ENCODE measurements at places on chromosomes 4 and X.
A peak's percentile ranks its signal among the peaks of the same experiment; 100 is the strongest.

- no peak for DNase-seq
- no peaks in the 10 kb centered on the region for H3K4me1 ChIP-seq
Observed at GRCh38 chrX:139039041-139039440, 327.5 kb upstream of the FGF13 start.

DNA sequence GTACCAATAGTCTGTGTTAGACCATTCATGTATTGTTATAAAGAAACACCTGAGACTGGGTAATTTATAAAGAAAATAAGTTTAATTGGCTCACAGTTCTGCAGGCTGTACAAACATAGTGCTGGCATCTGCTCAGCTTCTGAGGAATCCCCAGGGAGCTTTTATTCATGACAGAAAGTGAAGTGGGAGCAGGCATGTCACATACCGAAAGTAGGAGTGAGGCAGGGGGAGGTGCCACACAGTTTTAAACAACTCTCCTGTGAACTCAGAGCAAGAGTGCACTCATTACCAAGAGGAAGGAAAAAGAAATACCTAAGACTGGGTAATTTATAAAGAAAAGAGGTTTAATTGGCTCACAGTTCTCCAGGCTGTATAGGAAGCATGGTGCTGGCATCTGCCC lies 591.2 kb downstream of the PPP4R3C start:
- no peak overlapping the region for H3K4me3 ChIP-seq
- no peaks in the 10 kb centered on the region for H3K4me1 ChIP-seq
- no peaks in the 10 kb centered on the region for H3K27me3 ChIP-seq

DNA sequence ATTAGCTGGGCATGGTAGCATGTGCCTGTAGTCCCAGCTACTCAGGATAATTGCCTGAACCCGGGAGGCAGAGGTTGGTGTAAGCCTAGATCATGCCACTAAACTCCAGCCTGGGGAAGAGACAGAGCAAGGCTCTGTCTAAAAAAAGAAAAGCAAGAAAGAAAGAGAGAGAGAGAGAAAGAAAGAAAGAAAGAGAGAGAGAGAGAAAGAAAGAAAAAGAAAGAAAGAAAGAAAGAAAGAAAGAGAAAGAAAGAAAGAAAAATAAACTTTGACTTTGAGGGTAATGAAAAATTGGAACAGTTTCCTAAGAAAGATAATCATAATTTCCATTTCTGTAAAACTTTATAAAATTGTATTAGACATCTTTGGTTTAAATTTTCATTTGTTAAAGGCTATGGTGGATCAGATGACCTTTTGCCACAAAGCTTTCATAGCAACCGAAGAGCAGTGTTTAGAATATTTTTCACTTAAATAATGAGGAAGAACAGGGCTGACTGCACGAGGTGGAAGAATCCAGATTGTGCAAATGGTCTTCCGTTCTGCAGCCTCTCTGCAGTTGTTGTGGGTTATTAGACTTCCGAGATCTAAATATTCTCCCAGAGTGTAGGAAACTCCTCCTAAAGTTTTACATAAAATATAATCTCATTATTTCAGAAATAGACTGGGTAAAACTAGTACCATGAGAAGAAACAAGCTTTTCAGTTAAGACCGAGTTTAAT lies 55.9 kb downstream of the RBM47 start:
- H3K36me3 ChIP-seq, result no peaks in the 10 kb centered on the region
- H3K4me3 ChIP-seq, result no peak overlapping the region
- no peak overlapping the region for H3K27ac ChIP-seq

DNA sequence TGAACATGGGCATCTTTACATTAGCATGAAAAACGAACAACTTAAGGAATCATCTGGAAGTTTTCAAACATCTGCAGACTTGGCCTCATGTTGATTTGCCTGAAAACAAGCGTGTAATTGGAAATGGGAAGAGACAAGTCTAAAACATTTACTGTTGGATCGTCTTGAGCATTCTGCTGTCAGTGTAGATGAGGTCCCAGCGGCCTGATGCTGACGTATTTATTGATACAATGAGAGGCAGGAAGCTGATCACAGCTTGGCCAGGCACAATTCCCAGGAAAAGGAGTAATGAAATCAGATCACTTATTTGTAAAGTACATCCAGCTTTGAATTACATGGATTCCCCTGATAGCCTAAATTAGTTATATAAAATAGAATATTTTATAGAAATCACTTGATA lies 210.6 kb downstream of the CLCN4 start:
- DNase-seq, result no peak
- H3K36me3 ChIP-seq, result no peaks in the 10 kb centered on the region
- no peaks in the 10 kb centered on the region for H3K27me3 ChIP-seq
- H3K27ac ChIP-seq, result no peak overlapping the region
- no peak overlapping the region for H3K4me3 ChIP-seq

GRCh38 chr4:48262926-48263325 lies 6.7 kb downstream of the TEC start:
- DNase-seq, result no peak
- H3K4me3 ChIP-seq, result no peak overlapping the region
- H3K4me1 ChIP-seq, result no peaks in the 10 kb centered on the region
- no peaks in the 10 kb centered on the region for H3K36me3 ChIP-seq
- no peaks in the 10 kb centered on the region for H3K27me3 ChIP-seq

GRCh38 chrX:6067600-6067999 lies 161.1 kb downstream of the NLGN4X start:
- H3K4me3 ChIP-seq, result no peak overlapping the region
- H3K27me3 ChIP-seq, result no peaks in the 10 kb centered on the region
- no peak overlapping the region for H3K27ac ChIP-seq
- H3K36me3 ChIP-seq, result no peaks in the 10 kb centered on the region
- H3K4me1 ChIP-seq, result no peaks in the 10 kb centered on the region
- DNase-seq, result no peak

GRCh38 chr4:73259571-73260090 lies 1.0 kb upstream of the ANKRD17 start:
- peak overlapping the region; percentile 79 for H3K4me3 ChIP-seq
- peak overlapping the region; percentile 88 for H3K27ac ChIP-seq
- H3K36me3 ChIP-seq, result no peaks in the 10 kb centered on the region
- H3K4me1 ChIP-seq, result no peaks in the 10 kb centered on the region
- no peaks in the 10 kb centered on the region for H3K27me3 ChIP-seq

- no peak overlapping the region for H3K4me3 ChIP-seq
- no peaks in the 10 kb centered on the region for H3K27me3 ChIP-seq
- H3K4me1 ChIP-seq, result no peaks in the 10 kb centered on the region
- no peak overlapping the region for H3K27ac ChIP-seq
- DNase-seq, result no peak
Observed at GRCh38 chrX:96707804-96708203, 23.2 kb downstream of the DIAPH2 start.

DNA sequence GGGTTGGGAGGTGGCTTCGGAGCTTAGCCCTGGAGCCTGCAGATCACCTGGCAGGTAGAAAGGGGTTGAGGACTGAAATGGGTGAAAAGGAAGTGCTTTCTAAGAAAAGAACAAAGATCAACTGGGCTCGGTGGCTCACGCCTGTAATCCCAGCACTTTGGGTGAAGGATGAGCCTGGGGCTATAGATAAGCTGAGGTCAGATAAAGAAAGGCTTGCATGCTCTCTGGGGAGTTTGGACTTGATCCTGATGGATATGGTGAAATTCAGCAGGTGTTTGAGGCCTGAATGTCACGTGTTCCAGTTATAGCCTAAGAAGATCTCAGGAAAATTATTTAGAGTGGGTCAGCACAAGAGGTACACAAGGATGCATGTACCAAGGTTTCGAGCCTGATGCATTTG lies 40.8 kb downstream of the SLC34A2 start:
- no peaks in the 10 kb centered on the region for H3K4me1 ChIP-seq
- no peaks in the 10 kb centered on the region for H3K36me3 ChIP-seq
- no peaks in the 10 kb centered on the region for H3K27me3 ChIP-seq
- H3K4me3 ChIP-seq, result no peak overlapping the region
- H3K27ac ChIP-seq, result no peak overlapping the region

DNA sequence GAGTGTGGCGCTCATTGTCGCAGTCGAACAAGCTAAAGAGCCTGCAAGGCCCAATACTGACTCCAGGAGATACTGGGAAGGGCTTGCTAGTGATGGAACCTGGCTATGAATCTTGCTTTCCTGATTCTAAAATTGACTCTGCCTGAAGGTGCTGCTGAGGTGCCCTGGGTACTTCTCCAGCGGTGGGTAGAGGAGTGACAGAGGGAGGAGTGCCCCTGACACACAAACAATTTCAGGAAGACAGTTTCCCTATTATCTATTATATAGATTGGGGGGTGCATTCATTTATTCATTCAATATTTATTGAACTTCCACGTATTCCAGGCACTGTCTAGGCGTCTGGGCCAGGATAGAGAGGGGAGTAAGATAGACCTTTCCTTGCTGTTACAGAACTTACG lies 339.2 kb upstream of the GATB start:
- H3K27me3 ChIP-seq, result no peaks in the 10 kb centered on the region
- H3K4me1 ChIP-seq, result no peaks in the 10 kb centered on the region
- DNase-seq, result no peak
- no peaks in the 10 kb centered on the region for H3K36me3 ChIP-seq

DNA sequence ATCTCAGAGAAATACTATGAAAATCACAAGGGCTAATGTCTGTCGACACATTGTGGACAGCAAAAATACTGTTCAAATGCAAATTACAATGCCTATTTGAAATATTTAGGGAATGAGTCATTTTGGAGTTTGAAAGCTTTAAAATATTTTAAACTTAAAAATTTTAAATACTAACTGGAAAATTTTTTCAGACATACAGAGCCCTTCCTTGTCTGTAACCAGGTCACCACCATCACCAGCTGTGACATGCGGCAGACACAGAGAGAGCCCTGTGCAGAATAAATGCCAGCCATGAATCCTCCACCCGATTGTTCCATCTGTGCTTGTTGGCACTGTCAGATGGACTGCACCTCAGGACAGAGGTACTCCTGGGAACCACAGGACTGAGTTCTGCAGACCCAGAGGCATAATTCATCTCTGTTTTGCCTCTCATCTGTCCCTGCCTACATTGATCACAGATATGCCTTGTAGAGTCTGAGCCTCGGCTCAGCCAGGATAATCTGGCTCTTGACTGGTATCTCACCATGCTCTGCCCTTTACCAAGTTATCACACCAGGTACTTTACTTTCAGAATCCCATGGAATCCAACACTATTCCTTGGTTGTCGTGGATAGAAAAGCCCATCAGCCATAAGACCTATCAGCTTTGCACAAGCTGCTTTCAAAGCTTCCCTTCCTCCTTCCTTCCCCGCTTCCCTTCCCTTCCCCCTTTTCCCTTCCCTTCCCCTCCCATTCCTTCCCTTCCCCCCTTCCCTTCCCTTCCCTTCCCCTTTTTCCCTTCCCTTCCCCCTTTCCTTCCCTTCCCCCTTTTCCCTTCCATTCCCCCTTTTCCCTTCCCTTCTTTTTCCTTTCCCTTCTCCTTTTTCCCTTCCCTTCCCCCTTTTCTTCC lies 67.2 kb downstream of the TBC1D9 start:
- no peak for DNase-seq
- no peaks in the 10 kb centered on the region for H3K36me3 ChIP-seq
- no peak overlapping the region for H3K4me3 ChIP-seq
- H3K4me1 ChIP-seq, result no peaks in the 10 kb centered on the region

DNA sequence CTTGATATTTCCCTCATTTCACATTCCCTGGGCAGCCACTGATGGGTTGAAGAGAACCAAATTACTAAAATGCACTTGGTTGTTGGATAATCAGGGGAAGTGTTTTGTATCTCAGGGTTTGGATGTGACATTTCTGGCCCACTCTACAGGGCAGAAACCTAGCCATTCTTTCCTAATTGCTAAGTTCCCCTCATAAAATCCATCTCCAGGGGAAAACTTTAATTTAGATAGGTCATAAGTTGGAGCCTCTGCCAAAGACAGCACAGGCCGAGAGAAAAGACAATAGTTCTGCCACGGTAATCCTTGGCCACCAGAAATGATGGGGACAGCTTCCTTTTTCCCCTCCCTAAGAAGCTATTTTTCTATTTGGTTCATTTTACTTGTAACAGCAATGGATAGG lies 192.7 kb upstream of the C1QTNF7 start:
- H3K27me3 ChIP-seq, result no peaks in the 10 kb centered on the region
- H3K27ac ChIP-seq, result peak overlapping the region; percentile 30
- DNase-seq, result no peak
- no peaks in the 10 kb centered on the region for H3K36me3 ChIP-seq

GRCh38 chr4:183504930-183505610 lies at the start of gene ING2:
ING2 (plus strand) TSS chr4:183505058; CDS start chr4:183505196, 138 bp downstream.
- H3K4me3 ChIP-seq, result peak within 1 kb of the TSS; percentile 86
- H3K4me1 ChIP-seq, result no peaks in the 10 kb centered on the region
- H3K27me3 ChIP-seq, result no peaks in the 10 kb centered on the region
- peak within 1 kb of the TSS; percentile 82 for H3K27ac ChIP-seq

DNA sequence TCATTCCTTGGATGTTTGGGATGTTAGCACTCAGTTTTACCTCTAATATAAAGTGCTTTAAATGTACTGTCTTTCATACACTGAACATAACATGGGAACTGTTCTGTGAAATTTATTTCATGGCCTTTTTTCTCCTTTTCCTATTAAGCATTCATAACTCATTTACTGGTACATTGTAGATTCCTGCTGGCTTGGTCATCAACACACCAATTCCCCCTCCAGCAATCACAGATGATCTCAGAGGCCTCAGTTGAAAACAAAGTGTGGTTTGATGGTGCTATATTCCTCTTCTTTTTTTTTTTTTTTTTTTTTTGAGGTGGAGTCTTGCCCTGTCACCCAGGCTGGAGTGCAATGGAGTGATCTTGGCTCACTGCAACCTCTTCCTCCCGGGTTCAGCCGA lies 61.9 kb upstream of the FAM47B start:
- H3K36me3 ChIP-seq, result no peaks in the 10 kb centered on the region
- no peak overlapping the region for H3K4me3 ChIP-seq
- no peak overlapping the region for H3K27ac ChIP-seq
- no peaks in the 10 kb centered on the region for H3K4me1 ChIP-seq

DNA sequence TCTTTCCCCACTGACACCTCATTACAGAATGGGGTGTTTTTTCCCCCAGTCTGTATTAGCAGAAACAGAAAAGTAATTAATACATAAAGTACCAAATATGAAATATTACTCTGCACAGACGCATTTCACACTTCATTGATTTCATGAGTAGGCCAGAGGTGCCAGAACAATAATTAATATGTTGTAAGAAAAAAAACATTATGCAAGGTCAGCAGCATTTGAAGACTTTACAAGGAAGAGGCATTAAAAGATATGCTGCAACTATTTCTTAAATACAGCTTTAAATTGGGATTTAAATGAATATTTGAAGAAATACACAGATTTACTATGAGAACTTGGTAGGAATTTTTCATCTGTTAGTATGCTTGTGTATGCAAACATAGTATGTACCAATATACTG lies 37.7 kb downstream of the NAA11 start:
- H3K4me1 ChIP-seq, result no peaks in the 10 kb centered on the region
- no peaks in the 10 kb centered on the region for H3K27me3 ChIP-seq
- no peak overlapping the region for H3K27ac ChIP-seq
- DNase-seq, result no peak

DNA sequence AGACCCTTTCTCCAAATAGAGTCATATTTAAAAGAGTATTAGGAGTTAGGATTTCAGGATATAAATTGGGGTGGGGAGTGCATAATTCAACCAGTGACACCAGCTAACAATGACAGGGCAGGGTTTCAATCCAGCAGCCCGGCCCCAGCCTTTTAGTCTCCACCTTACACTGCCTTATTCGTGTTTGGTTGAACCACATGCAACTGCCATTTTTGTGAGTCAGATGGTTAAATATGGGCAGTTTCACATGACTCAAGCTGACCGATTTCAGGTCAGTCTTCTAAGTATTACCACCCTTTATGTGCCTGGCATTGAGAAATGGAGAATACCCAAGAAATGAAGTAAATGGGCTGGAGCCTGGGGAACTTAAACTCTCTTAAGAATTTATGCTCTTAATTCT lies 102.8 kb downstream of the STOX2 start:
- H3K4me1 ChIP-seq, result no peaks in the 10 kb centered on the region
- no peaks in the 10 kb centered on the region for H3K36me3 ChIP-seq
- DNase-seq, result no peak

Measured in aorta (tissue), 5 donors.